ENCODE measurements at places on chromosomes 3 and 15.

DNA sequence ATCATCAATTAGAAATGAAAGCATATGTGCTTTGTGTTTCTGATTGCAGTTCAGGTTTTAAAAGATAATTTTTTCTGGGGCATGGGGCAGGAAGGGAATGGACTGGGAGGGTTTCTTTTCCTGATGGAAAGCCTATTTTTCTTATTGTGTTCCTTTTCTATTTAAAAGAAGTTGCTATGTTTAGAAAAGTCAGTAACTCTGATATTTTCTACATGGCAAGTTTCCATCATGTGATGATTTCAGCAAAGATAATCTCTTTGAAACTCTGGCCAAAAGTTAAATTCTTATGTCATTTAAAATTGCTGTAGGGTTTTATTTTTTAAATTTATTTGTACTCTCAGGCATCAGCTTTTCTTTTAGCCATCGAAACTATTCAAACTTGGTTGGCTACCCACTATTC is 601.2 kb downstream of the FOXP1 start:
- DNase-seq: no peak

DNA sequence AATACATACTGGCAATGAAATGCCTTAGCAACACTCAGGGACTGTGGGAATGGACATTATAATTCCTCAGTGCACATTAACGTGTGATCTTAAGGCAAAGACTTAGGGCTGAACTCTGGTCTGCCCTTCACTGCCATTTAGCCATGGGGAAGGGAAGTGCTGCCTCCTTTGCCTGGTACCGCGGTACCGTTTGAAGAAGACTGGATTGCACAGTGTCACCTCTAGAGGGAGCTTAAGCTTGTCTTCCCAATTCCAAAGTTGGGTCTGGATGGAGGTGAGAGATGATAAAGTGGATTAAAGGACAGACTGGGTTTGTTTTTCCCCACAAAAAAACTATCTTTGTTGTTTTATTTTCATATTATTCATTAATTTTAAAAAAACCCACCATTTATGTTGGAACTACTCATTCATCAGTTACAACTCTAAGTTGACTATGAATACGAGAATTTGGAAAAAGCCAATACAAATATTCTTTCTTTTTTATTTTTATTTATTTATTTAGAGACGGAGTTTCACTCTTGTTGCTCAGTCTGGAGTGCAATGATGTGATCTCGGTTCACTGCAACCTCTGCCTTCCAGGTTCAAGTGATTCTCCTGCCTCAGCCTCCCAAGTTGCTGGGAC is 60.0 kb upstream of the SYN2 start:
- no peak for DNase-seq

GRCh38 chr3:39434574-39434973 is 28.1 kb downstream of the RPSA start:
- no peak for DNase-seq

DNA sequence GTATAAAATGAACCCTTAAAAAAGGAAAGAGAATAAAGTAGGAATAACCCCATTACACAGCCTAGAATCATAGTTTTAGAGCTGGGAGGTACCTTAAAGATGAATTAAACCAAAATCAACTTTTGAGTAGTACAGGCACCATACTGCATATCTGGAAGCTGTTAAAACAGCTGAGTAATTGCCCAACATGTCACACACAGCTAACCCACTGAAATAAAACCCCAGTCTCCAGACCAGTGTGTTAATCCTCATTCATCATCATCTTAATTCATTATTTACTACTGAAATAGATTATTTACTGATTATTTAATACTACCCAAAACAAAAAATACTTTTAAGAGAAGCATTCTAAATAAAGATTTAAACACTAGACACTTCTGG is 52.8 kb downstream of the GPR160 start:
- DNase-seq: no peak

- DNase-seq: no peak
Measured at GRCh38 chr3:45596290-45596791, 1.8 kb downstream of the LIMD1 start.

DNA sequence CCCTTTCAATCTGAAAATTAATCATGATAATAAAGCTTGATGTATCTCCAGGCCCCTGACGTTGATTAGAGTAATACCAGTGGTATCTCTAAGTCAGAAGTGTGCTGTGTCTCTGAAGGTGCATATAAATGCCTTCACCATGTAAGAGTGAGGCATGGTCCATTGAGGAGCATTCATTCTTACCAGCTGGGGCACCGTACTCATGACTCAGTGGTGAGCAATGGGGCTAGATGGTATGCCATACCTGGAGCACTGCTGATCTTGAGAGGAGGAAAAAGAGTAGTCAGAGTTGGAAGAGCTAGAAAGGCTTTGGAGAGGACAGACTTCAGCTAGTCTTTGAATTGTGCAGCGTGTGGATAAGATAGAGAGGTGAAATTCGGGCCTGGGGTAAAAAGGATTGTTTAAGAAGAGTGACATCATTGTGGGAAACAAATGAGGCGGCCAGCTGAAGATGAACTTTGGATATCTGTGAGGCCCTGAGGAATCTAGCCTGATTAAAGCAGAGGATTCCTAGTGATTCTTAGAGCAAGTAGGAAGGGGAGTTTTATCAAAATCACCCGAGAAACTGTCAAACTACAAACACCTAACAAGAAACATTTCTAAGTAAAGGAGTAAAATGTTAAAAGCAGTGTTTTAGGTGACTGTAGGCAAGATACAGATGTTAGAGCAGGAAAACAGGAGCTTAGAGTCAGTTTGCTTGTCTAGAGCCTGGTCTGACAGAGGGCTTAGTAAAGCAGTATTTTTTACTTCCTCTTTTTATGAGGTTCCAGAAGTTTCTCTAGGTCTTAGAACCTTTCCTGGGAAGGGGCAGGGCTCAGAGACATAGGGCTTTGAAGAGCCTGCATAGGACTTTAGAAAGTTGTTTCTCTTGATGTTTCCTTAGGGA is 13.6 kb downstream of the TMOD3 start:
- no peak for DNase-seq

GRCh38 chr3:123491966-123492587 is 43.2 kb upstream of the ADCY5 start:
- DNase-seq: no peak

Data from stimulated activated CD8-positive, alpha-beta memory T cell treated with anti-CD3 and anti-CD28 coated beads, Interleukin-4, amount 100 ng/mL, for 1 hour (primary cell).